ENCODE measurements at places on chromosomes 13 and 19.

DNA sequence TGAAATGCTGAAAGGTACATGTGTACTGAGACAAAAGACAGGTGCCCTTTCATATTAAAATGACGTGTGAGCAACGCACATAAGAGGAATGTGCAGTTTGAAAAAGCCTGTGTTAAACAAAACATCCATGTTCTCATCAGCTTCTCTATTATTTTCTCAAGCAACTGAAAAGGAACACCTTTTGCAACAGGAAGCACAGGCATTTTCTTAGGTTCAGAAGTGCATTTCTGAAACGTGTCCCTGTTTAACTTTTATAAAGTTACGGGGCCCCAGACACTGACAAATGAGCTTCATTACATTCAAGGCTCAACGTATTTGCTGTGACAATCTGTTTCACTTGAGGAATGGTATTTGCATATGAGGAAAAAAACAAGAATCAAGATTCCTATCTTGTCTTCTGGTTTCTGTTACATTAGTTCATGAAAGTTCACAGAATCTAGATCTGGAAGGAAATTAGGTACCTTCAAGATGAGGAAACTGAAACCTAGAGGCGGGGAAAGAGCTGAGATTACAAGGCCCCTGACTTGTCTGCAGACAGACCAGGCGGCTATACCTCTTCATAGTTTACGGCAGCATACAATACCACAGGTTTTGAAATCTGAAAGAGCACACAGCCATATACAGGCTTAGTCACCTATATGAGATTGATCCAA is 431.7 kb downstream of the KLF12 start:
- DNase-seq, result no peak

DNA sequence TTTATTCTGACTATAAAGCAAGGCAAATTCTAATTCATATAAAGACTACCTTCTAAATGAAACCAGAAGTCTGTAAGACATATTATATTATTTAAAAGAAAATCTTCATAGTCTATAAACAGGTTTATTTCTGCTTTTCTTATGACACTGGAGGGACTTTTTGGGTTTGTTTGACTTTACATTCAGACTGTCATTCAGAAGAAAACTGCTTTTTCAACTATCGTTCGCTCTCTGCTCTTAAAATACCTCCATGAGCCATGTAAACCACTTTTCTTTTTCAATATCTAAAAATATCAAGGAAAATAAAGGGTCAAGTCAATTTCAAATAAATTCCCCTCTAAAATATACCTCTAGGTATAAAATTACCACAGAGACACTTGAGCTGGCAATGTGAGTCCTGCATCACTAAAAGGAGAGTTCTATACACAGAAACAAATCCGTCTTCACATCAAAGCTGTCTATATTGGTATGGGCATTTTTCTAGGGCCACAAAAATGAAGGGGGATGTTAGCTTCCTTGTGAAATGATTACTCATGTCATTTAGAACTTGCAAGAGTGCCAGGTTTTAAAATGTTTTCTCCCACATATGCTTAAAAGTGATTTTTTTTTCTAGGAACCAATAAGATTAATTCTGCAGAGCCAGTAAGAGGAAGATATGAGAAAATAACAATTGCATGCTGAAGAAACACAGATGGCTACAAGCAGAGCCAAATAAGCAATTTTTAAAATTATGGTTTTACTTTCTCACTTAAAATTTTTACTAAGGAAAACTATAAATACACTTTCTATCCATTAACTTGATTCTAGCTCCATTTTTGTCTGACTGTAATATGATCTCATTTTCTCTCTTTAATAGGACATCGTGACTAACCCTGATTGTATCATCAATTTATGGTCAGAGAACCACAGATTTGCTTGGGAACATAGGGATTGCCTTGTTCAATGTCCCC is 181.8 kb downstream of the TBC1D4 start:
- no peak for DNase-seq

DNA sequence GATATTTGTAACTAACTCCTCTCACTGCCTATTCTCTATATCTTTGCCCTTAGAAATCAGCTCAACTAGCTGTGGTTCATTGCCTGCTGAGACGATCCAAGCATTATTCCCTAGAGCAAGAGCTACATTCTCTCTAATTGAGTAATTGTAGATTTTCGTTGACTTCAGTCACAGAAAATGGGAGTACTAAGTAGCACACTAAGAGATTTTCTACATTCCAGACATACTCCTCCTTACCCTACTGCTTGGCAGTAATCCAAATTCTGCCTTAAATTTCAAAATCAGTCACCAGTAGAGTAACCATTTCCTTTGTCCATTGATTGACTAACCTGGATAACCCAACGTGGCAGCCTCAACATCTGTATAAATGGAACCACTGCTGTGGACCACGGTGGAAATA is 1786.8 kb downstream of the SLITRK5 start:
- no peak for DNase-seq

GRCh38 chr13:36124236-36124822 is 6.9 kb downstream of the DCLK1 start:
- DNase-seq, result no peak

DNA sequence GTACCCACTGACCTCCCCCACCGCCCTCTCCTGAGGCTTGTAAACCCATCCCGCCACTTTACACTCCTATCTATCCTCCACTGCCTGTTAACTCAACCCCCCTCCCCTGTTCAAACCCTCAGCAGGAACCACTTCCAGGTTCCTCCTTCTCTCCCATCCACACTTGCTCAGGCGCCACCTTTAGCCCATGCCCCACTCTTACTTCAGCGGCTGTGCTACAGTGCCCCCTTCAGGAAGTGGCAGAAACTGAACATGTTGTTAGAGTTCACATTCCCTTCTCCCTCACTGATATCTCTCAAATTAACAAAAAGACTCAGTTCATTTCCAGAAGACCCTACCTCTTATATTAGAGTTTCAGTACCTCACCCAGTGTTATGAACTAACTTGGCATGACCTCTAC is 49.4 kb downstream of the ZNF91 start:
- no peak for DNase-seq

DNA sequence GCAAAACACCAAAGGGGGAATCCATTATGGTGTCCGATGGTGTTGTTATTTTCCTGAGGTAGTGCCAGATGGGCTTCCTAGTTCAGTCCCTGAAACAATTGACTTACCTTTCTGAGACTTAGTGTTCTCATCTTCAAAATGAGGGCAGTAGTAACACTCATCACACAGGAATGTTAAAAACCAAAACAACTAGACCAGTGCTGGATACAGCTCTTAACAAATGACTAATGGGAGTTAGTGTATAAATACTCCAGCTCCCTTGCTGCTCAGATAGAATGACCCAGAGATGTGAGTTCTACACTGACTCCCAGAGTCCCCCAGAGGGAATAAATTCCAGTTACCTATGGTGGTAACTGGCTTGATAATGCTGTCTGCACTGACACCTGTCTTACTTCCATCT is 49.9 kb downstream of the MBD3L2B start:
- no peak for DNase-seq

DNA sequence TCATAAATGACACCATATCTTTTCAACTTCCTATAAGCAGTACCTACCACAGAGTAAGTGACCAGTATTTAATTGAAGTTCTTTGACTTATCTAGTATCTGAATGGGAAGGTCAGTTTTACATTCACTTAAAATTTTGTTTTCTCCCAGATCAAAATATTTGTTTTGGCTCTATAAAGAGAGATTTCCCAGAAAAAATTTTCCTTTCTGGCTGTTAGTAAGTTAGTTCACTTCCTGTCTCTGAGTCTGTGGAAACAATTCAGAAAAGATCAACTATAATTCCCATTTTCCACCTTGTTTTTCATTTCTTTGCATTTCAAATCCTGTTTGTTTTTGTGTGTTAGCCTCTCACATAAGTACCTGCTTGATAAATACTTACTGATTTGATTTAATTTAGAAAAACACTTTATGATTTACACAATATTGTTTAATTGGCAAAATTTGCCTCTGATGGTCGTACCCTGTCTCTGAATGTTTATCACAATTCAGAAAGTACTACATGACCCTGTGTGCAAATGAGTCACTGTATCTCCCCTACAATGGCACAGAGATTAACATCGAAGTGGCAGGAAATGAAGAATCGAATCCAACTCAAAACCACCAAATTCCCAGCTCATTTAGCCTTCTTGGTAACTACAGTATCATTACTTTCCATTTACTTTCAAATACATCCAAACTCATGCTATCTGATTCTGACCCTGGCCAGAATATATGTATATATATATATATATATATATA is 15.4 kb upstream of the MED4 start:
- DNase-seq, result no peak

DNA sequence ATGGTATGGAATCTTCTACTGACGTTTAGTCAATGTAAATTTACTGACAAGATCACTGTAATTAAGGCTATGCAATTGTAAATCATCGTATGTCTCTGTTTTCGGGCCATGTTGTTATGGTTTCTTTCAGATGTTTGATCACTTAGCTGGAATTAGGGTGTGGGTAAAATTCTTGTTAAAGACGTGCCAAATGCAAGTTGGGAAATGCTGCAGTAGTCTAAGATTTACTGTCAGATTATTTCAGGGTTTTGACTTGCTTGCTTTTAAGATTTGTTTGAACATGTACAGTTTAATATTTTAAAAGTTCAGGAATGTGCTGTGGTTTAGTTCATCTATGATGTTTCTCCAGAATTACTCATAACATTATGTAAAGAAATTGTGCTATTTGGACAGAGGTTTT is 10.8 kb downstream of the NDFIP2 start:
- no peak for DNase-seq

DNA sequence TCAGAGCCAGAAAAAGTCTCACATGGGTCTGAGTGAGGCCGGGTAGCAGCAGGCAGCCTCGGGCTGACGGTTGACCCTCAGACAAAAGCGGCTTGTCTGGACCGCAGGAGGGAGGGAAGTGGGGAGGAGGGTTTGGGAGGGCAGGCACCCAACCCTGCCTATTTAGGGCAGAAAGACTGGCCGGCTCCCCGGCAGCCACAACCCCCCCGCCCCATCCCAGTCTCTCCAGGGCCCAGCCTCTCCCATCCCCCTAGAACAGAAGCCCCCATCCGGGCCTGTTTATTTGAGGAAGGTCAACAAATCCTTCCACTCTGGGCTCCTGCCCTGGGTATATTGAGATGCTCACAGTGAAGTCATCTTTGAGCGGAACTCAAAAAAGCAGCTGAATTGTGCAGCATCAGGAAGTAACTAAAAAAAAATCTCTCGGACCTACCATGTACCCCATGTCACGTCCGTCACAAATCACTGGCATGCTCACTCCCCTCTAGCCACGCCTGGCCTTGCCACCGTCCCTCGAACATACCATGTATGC is 6.3 kb downstream of the DACT3 start:
- DNase-seq, result peak; percentile 86

- no peak for DNase-seq
Observed at GRCh38 chr13:101514695-101515275, 62.3 kb downstream of the ITGBL1 start.

- peak; percentile 51 for DNase-seq
Observed at GRCh38 chr13:111967572-111968201, 99.3 kb upstream of the SOX1 start.

- DNase-seq, result no peak
Observed at GRCh38 chr19:41420101-41420880, 6.9 kb downstream of the B3GNT8 start.

- no peak for DNase-seq
Observed at GRCh38 chr19:41691268-41691970, 3.3 kb upstream of the CEACAM7 start.

DNA sequence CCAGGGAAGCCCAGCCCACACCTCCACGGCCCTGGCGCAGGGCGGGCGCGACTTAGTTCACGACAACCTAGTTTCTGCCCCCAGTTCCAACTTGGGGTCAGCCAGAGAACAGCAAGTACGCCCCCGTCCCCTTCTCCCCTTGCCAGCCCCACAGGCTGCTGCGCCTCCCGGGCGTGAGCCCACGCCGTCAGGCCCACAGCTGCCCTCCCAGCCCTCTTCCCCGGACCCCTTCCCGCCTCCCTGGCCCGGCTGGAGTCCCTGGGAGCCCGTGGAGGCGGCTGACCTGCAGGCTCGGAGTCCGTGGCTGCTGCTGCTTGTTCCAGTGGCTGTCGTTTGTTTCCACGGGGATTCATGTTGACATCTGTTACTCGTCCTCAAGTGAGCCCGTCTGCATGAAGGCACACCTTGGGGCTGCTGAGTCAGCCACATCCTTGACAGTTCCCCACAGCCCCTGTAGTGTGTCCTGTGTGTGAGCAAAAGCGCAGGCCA is 86.0 kb downstream of the ATP11A start:
- DNase-seq, result no peak

Data from nucleus accumbens (tissue), 56 donors.